T-helper 17 cell (primary cell): ENCODE measurements at places on chromosomes 2 and 18.

- DNase-seq: no peak
Observed at GRCh38 chr2:150327564-150328489, 159.6 kb downstream of the RND3 start.

DNA sequence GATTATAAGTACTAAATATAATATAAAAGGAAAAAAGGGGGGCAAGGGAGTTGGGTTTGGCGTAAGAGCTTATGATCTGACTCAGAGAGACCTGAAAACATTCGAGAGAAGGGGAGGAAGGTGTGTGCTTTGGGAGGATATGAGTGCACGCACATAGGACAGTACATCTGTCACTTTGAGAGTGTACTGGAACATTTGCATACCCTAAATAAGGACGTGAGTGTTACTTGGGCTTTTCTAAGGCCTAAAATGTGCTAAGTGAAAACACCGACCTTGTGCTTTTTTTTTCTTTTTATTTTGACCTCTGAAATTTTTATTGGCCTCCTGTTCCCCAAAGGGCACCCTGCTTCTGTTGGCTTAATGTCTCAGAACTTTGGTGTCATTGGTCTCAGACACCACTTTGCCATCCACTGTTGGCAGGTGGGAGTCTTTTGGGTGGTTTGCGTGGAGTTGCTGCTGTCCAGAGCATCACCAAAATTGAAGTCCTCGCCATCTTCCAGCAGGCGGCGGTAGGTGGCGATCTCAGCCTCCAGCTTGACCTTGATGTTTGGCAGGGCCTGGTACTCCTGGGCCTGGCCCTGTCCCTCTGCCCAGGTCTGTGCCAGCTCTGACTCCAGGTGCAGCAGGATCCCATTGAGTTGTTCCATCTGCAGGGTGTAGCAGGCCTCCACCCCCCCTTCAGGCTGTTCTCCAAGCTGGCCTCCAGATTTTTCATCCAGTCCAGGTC lies 57.7 kb downstream of the CD28 start:
- DNase-seq: no peak

- no peak for DNase-seq
Observed at GRCh38 chr2:30758191-30758651, 49.0 kb downstream of the CAPN13 start.

- DNase-seq: no peak
Observed at GRCh38 chr2:48693066-48693465, 62.5 kb downstream of the LHCGR start.

- DNase-seq: no peak
Observed at GRCh38 chr2:50851886-50852285, 180.0 kb downstream of the NRXN1 start.

- DNase-seq: no peak
Observed at GRCh38 chr2:43106559-43107527, 119.6 kb downstream of the ZFP36L2 start.

- no peak for DNase-seq
Observed at GRCh38 chr2:220185766-220186305, 558.4 kb downstream of the SLC4A3 start.
